ENCODE measurements at places on chromosomes 7 and 10.

GRCh38 chr7:142499635-142500034, 241.8 kb upstream of the PRSS58 start:
- DNase-seq: no peak

GRCh38 chr10:129811208-129811607, 152.9 kb downstream of the EBF3 start:
- DNase-seq: no peak

- DNase-seq: no peak
Observed at GRCh38 chr7:51033727-51034520, 251.2 kb upstream of the GRB10 start.

DNA sequence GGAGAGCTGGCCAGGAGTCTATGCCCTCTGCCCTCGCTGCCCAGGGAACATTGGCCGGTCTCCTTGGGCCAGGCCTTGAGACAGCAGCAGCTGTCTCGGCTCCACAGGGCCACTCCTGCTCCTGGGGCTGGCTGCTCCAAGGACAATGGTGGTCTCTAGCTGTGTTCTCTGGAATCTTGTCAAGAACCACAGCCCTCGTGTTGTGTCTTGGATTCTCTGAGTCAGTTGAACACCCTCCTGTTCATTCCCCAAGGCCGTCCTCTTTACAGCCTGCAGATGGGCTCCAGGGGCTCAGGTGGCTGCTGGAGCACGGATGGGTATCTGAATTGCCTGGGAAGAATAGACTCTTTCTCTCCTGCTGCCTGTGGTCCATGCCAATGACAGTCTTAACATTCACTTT, 511.1 kb downstream of the GLRX3 start:
- DNase-seq: no peak

- no peak for DNase-seq
Observed at GRCh38 chr10:85100495-85100894, 772.1 kb downstream of the CCSER2 start.

GRCh38 chr10:45647118-45647517, 25.5 kb downstream of the ZFAND4 start:
- no peak for DNase-seq

- no peak for DNase-seq
Observed at GRCh38 chr7:144454256-144455039, 51.0 kb upstream of the NOBOX start.

- DNase-seq: no peak
Observed at GRCh38 chr7:9945131-9945530, 1028.5 kb upstream of the PHF14 start.

DNA sequence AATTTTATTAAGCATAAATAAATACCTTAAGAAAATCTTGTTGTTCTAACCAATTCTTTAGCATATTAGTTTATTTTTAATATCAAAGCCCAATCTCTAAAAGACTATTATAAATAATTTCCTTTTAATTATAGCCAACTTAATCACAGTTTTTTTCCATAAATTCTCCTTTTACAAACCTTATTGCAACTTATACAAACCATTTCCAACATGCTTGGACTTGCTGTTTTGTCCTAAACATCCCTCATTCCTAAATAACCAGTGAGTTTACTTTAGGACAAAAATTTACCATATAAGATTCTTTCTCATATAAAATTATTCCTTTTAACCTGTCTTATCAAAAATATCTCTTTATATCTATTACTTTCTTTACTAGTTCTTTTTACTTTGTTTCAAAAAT, 25.2 kb upstream of the LSM8 start:
- no peak for DNase-seq

DNA sequence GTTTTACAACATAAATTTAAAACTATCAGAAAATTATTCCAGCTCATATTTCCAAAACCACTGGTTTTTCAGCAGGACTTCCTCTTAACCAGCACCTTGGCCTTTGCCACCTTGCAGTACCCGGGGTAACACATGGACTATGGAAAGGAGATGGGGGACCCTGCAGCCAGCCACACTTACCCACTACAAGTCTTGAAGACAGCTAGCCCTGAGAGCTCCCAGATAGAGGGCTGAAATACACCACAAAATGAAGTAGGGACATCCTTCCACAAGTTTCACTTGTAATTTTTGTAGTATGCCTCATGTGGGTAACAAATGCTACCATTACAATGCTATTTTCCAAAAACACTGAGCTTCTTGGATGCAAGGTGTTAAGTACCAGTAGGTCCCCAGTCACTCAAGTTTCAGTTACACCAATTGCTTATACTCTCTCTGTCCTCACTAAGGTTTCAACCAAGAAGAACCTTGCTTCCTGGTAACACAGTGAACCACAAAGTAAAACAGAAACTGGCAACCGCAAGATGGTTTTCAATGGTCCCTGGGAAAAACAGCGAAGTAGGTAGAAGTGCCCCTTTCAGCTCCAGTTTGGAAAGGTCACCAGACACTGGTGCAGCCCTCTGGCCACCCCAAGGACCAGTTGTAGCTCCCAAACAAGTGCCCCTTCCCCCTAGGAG, 110.9 kb downstream of the SGMS1 start:
- DNase-seq: no peak

DNA sequence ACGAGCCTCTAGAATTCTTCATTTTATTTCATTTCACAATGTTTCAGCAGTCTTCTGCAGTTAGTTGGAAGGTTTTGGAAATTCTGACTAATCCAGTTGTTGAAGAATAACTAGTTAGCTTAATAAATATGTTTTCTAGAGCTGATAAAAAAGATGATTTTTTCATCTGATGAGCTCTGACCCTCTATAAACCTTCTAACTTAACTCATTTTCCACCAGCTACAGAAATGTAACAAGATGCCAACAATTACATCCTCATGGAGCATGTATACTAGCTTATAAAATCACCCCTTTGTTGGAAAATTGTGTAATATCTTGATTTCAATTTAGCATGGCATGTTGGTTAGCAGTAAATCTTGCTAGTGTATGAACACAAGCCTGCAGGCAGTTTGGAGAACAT, 33.1 kb downstream of the KAT6B start:
- no peak for DNase-seq

GRCh38 chr10:104922810-104923209, 281.7 kb downstream of the SORCS3 start:
- no peak for DNase-seq

- DNase-seq: peak; percentile 29
Observed at GRCh38 chr7:2802101-2802500, 42.0 kb downstream of the GNA12 start.

GRCh38 chr7:96114190-96114589, 207.7 kb downstream of the SLC25A13 start:
- DNase-seq: no peak

DNA sequence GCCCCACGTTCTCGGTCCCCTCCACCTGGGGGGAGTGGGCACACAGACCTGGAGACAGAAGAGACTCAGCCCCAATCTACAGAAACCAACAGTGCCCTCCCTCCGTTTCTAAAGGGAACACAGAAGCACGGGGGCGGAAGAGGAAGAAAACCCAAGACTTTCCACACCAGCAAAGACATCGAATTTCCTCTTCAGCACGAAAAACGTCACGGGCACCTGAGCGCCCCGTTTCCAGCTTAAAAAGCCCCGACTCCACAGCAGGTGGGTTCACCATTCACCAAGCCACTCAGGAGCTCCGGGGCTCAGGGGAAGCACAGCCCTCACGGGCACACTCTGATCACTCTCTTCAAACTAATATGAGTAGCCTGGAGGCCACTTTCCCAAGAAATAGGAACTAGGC, 19.6 kb downstream of the NUDT1 start:
- DNase-seq: no peak

- no peak for DNase-seq
Observed at GRCh38 chr7:27166531-27167505, 1.5 kb upstream of the HOXA9 start.
